ENCODE measurements at places on chromosomes 5 and 9. TPM values are rescaled to one million over a fixed set of nuclear protein-coding genes. Genes with fewer than 3 reads are reported as not detected.

DNA sequence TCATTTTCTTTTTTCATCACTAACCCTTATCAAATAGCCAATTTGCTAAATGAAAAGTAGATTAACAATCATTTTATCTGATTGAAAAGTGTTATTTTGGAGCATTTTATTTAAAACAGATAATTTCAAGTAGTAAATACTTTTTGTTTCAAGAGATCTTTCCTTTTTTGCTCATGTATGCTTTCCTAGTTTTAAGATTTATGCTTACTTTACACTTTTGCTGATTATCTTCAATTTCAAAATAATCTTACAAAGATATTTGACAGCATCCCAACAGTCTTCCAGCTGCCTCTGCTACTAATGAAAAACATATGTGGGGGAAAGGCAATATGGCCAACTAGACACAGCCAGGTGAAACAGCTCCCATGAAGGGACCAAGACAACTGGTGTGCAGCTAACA lies 1027.3 kb upstream of the CDH9 start:
- DNase-seq: no peak

DNA sequence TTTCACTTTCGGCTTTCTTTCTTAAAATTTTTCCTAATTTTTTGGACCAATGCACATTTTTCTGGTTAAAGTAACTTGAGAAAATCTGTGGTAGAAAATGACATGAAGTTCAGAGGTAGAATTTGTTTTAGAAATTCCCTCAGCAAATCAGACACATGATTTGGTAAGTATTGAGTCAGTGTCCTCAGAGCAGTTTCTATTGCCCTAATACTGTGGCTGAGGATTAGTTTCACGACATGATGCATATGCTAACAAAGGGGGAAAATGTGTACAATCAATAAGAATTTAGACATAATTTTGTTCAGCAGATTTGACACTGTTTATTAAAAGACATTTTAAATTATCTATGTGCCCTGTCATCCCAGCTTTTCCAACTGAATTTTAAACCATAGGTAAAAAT lies 56.2 kb upstream of the GCNT4 start:
- DNase-seq: no peak

DNA sequence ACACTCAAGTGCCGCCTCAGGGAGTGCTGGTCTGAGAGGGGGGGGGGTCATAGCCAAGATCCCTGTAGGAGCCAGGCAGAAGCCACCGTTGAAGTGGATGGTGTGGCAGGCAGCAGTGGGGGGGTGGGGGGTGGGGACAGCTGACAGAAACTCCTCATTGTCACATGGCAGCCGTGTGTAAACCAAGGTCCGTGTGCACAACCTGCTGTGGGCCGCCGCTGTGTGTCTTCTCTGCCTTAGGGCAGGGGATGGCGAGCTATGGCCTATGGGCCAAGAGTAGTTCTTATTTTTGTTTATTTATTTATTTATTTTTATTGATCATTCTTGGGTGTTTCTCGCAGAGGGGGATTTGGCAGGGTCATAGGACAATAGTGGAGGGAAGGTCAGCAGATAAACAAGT lies 13.4 kb downstream of the SQSTM1 start:
- no peak for DNase-seq

- no peak for DNase-seq
Measured at GRCh38 chr9:133733421-133733795, 4.7 kb downstream of the SARDH start.

GRCh38 chr5:142644127-142644526 lies 41.8 kb downstream of the FGF1 start:
- no peak for DNase-seq

- no peak for DNase-seq
Measured at GRCh38 chr5:146409054-146409671, 38.0 kb upstream of the TCERG1 start.

The SLC24A2 gene
- total RNA-seq: 1.7 TPM

The WHRN gene
- total RNA-seq: 208 TPM
